Stimulated activated CD8-positive, alpha-beta memory T cell treated with anti-CD3 and anti-CD28 coated beads, Interleukin-7, amount 100 ng/mL, for 1 hour (primary cell): ENCODE measurements at places on chromosomes 2 and 18.

GRCh38 chr18:55637204-55637603, 49.2 kb upstream of the TCF4 start:
- no peak for DNase-seq

- DNase-seq, result no peak
Measured at GRCh38 chr18:42520138-42520537, 565.1 kb downstream of the PIK3C3 start.

DNA sequence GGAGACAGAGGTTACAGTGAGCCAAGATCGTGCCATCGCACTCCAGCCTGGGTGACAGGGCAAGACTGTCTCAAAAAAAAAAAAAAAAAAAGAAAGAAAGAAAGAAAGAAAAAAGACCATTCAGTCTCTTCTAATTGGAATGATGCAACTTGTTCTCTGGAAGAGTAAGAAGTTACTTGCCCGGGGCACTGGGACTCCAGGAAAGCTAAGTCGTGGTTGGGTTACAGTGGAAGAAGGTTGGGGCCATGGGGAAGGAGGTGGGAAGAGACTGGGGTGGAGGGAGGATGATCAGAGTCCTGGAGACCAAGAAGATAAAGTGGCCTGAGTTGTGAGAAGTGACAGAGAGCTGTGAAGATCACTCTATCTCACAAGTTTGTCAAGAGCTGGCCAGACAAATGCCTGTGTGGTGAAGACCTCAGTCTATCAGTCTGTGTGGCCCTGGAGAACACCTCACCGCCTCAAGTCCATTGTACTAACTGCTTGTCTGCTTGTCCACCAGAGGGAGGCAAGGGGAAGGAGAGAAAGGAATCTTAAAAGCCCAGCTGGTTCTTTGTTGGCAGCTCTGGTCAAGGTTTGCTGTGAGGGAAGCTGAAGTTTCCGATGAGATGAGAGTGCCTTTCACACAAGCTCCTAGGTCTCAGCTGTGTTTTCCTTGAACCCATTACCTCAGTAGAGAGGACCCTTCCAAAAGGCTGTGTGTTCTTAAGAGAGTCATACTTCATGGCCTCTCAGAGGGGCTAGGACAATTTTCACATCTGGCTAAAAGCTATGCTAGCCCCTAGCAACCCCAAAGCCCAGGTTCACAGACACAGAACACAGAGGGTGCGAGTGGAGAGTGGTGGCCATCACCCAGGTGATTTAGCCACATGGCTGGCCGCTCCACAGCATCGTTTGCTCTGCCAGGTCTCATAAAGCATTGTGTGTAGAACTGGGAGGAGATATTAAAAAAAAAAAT, 72.0 kb upstream of the TMEM178A start:
- DNase-seq, result no peak

DNA sequence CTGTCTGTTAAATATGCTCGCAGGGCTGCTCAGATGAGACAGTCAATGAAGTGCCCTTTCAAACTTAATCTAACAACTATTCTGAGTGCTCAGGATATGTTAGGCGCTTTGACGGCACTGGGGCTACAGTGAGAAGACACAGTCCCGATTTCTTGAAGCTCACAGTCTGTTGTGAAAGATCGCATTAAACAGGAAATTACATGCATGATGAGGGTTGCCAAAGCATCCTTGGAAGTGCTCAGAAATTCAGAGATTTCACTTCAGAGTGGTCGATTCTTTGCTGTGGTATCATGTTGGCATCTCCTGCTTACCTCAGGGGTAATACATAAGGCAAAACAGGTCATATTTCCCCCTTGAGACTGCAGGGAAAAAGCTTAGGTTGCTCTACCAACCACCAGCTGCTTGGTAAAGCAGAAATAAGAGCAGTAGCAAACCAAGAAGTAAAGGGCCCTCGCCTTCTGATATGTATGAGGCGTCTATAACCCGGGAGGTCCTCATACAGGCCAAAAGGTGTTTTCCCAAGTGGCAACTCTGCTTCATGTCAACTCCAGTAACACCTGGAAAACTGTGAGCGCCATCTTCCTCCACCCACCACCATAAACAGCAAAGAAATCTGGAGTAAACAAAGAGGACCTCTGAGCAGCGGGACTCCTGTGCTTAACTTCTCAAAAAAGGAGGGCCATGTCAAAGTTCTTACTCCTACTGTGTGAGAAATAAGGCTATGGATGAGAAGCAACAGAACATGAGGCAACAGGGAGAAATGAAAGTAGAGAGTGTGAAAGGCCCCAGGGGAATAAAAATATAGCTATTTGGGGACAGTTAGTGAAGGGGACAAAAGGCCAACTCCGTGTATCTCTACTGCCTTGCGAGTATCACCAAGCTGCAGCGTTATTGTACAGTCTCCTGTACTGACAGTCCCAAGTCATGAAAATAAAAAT, 79.3 kb downstream of the CLHC1 start:
- DNase-seq, result no peak

DNA sequence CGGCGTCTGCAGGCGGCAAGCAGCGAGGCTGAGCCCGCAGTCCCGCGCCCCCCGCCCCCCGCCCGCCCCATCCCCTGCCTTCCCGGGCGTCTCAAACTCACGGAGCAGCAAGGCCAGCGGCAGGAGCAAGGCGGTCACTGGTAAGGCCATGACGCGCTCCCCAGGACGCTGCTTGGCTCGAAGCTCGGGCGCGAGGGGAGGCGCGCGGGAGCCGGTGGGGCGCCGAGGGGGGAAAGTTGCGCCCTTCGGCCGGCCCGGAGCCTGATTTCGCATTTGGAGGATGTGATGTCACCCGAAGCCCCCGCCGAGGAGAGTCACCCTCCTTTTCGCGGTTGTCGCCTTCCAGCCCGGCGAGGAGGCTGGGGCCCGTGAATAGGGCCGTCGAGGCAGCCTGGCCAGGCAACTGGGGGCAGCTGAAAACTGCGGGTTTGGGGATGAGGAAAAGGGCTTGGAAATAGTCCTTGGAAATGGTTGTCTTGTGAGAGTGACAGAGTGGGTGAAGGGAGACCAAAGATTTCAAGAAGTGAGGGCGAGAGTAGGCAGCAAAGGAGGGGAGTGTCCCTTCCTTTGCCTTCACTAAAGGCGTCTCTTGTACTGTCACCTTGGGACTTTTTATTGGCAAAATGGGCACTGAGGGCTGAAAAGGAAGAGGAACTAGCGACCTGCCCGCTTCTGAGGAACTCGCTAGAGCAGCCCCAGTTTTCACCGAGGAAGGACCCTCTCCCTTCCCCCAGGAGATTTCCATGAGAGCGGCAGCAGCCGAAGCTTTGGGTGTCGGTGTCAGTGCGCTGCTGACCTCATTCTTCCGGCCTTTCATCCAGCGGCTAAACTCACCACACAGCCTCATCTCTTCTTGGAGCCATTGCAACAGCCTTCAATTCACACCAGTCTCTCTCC, at the start of gene CD8A:
Gene CD8A (minus strand): TSS at position 238 of the 897 bp plus-strand sequence. CDS start 88 bp downstream, at position 150.
- peak; percentile 56 for DNase-seq

DNA sequence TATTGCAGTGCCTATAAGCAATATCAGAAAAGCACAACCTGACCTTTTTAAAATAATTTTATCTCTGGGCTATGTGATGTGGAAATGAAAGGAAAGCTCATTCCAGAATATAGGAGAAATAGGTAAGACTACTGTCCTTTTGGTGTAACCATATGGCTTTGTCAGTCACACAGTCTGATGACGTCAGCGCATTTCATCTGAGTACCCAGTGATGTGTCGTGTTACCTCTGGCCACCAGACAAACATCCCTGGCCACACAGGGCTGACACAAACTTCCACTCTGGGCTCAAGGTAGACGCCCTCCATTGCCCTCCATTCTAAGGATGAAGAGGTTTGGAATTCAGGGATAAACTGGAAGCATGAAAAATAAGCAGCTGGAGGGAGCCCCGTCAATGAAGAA, 506.7 kb downstream of the CMPK2 start:
- no peak for DNase-seq

GRCh38 chr18:80105369-80106167, 3.5 kb upstream of the ADNP2 start:
- DNase-seq, result no peak

GRCh38 chr18:32358529-32358928, 112.2 kb downstream of the GAREM1 start:
- no peak for DNase-seq

GRCh38 chr2:95345563-95346230, 48.5 kb downstream of the KCNIP3 start:
- no peak for DNase-seq
